ENCODE measurements at places on chromosomes 6 and 20.

DNA sequence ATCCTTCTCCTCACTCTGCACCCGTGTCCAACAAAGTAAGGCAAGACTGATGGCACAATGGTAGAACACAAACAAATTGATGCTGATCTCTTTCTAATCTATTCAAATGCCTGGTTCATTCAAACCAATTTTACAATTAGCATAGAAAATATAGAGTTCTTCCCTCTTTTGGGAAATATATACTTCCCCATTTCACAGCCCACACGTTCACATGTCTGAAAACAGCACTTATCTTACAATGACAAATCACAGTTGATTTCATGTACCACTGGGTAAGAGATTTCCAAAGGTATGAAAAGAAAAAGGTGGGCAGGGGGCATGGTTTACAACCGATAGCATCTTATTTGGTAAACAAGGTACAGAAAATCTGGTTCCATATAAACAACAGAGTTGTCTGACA, 137.6 kb downstream of the RNGTT start:
- no peak for DNase-seq
- H3K27me3 ChIP-seq, result no peaks in the 10 kb centered on the region
- H3K4me3 ChIP-seq, result no peak overlapping the region

GRCh38 chr6:82712826-82713225, 349.2 kb downstream of the TPBG start:
- H3K4me3 ChIP-seq, result no peak overlapping the region
- H3K36me3 ChIP-seq, result no peaks in the 10 kb centered on the region
- no peak for DNase-seq

- no peaks in the 10 kb centered on the region for H3K4me1 ChIP-seq
- no peaks in the 10 kb centered on the region for H3K27me3 ChIP-seq
- no peaks in the 10 kb centered on the region for H3K36me3 ChIP-seq
Observed at GRCh38 chr20:6576726-6577125, 190.8 kb upstream of the BMP2 start.

- H3K27me3 ChIP-seq, result no peaks in the 10 kb centered on the region
- no peaks in the 10 kb centered on the region for H3K4me1 ChIP-seq
- DNase-seq, result no peak
- H3K36me3 ChIP-seq, result no peaks in the 10 kb centered on the region
Observed at GRCh38 chr6:20472748-20473147, 61.5 kb upstream of the CDKAL1 start.

DNA sequence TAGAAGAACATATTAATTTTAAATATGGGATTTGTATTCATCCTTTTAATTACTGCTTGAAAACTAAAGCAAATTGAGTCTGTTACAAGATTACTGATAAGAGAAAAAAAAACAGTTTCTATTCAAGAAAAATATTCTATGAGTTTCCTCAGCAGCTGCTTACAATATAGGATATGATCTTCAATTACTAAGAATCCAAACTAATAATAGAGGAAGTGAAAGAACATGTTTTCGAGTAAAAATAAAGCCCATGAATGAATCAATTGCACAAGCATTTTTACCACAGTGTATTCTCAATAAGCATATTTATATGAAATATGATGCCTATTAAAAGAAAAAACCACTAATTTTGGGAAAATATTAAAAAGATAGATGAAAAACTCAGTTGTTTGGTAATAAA, 63.4 kb downstream of the AHI1 start:
- no peaks in the 10 kb centered on the region for H3K27me3 ChIP-seq
- no peak overlapping the region for H3K4me3 ChIP-seq
- DNase-seq, result no peak
- peaks cover 2% of the 10 kb centered on the region for H3K4me1 ChIP-seq
- no peaks in the 10 kb centered on the region for H3K36me3 ChIP-seq

GRCh38 chr6:54929245-54929909, 82.8 kb downstream of the FAM83B start:
- DNase-seq, result no peak
- no peak overlapping the region for H3K4me3 ChIP-seq
- H3K27ac ChIP-seq, result no peak overlapping the region
- H3K27me3 ChIP-seq, result no peaks in the 10 kb centered on the region
- no peaks in the 10 kb centered on the region for H3K36me3 ChIP-seq

GRCh38 chr20:46220455-46221207, 87.7 kb downstream of the CDH22 start:
- no peak overlapping the region for H3K4me3 ChIP-seq
- no peak overlapping the region for H3K27ac ChIP-seq
- no peaks in the 10 kb centered on the region for H3K36me3 ChIP-seq

- peaks cover 58% of the 10 kb centered on the region for H3K4me1 ChIP-seq
- H3K36me3 ChIP-seq, result no peaks in the 10 kb centered on the region
- no peak overlapping the region for H3K27ac ChIP-seq
- H3K4me3 ChIP-seq, result no peak overlapping the region
- no peak for DNase-seq
Observed at GRCh38 chr6:125831659-125832058, 40.9 kb downstream of the NCOA7 start.

GRCh38 chr6:22886650-22887581, 317.6 kb downstream of the HDGFL1 start:
- no peak for DNase-seq
- H3K27me3 ChIP-seq, result no peaks in the 10 kb centered on the region
- H3K36me3 ChIP-seq, result no peaks in the 10 kb centered on the region
- no peaks in the 10 kb centered on the region for H3K4me1 ChIP-seq

- H3K4me1 ChIP-seq, result peaks cover 44% of the 10 kb centered on the region
- no peaks in the 10 kb centered on the region for H3K36me3 ChIP-seq
- DNase-seq, result no peak
- H3K27ac ChIP-seq, result no peak overlapping the region
- H3K27me3 ChIP-seq, result no peaks in the 10 kb centered on the region
- no peak overlapping the region for H3K4me3 ChIP-seq
Observed at GRCh38 chr6:131197716-131198115, 62.4 kb downstream of the AKAP7 start.

GRCh38 chr20:14778096-14778495, 440.7 kb upstream of the FLRT3 start:
- H3K27ac ChIP-seq, result no peak overlapping the region
- no peaks in the 10 kb centered on the region for H3K4me1 ChIP-seq
- no peaks in the 10 kb centered on the region for H3K27me3 ChIP-seq
- no peak for DNase-seq
- H3K4me3 ChIP-seq, result no peak overlapping the region

GRCh38 chr6:131949909-131950766, 1.0 kb downstream of the CCN2 start:
- no peaks in the 10 kb centered on the region for H3K36me3 ChIP-seq
- H3K27ac ChIP-seq, result no peak overlapping the region
- DNase-seq, result no peak

GRCh38 chr6:114390176-114390575, 47.4 kb upstream of the HS3ST5 start:
- H3K4me1 ChIP-seq, result no peaks in the 10 kb centered on the region
- H3K27me3 ChIP-seq, result no peaks in the 10 kb centered on the region
- no peak overlapping the region for H3K27ac ChIP-seq
- H3K4me3 ChIP-seq, result no peak overlapping the region

GRCh38 chr6:138419766-138420165, 15.7 kb downstream of the HEBP2 start:
- no peaks in the 10 kb centered on the region for H3K4me1 ChIP-seq
- no peak overlapping the region for H3K27ac ChIP-seq
- H3K36me3 ChIP-seq, result no peaks in the 10 kb centered on the region
- H3K27me3 ChIP-seq, result no peaks in the 10 kb centered on the region
- DNase-seq, result no peak

DNA sequence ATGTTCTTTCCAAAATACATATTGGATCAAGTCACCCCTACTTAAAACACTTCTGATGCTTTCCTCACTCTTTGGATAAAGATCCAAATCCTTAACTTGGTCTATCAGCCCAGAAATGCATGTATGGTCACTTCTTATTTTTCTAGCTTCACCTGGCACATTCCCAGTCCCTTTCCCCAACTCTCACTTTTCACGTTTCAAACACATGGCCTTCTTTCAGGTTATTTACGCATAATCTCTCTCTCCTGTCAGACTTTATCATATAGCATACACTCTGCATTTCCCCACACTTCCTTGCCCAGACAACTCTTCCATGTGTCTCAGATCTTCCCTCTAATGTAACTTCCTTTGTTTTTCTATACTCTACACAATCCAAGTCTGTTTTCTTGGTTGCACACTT, 12.8 kb downstream of the PHIP start:
- H3K4me1 ChIP-seq, result peaks cover 14% of the 10 kb centered on the region
- no peaks in the 10 kb centered on the region for H3K36me3 ChIP-seq
- H3K4me3 ChIP-seq, result no peak overlapping the region
- H3K27ac ChIP-seq, result no peak overlapping the region
- no peak for DNase-seq
- no peaks in the 10 kb centered on the region for H3K27me3 ChIP-seq

Measured in CD8-positive, alpha-beta memory T cell (primary cell).